ENCODE measurements at places on chromosomes 12 and 14.

DNA sequence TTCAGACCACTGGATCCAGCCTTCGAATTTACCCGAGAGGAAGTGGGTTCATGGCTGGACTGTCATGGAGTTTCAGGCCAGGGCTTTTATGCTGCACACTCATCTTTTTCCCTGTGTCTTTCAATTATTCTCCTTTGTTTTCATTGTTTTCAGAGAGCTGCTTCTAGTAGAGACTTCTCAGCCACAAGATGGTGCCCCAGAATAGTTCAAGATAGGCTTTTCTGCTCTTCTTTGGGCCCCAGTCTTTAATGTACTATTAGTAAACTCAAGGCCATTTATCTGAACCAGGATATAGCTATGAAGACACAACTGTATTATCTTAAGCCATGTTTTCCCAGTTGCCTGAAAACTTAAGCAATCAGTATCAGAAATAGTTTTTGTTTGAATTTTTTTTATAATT lies 30.4 kb upstream of the PSMA6 start:
- DNase-seq: no peak

DNA sequence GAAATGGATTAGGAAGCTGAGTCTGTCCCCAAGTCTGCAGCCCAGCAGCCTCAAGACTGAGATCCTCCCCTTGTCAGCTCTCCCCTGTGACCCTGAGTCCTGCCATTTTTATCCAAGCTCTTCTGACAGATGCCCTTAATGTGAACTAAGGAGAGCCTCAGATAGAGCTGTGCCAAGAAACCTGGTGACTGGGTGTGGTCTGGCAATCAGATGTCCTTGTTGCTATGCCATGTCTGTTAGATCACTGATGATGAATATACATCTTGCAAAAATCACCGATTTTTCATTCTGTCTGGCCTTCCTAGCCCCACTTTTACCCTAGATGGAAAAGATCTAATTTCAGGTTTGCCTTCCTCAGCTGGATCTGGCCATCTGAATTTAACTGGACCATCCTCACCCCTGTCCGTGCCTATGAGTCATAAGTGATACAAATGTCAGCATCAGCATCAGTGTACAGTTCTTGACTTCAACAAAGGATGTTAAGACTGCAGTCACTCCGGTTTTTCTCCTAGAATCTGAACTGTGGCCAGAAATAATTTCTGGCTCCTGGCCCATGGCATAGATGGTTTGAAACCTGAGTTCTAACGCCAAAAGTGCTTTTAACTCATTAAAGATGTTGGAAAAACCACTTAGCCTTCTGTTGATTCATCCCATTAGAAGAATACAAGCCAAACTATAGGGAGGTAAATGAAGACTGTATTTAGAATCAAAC lies 61.2 kb upstream of the GRIP1 start:
- no peak for DNase-seq

DNA sequence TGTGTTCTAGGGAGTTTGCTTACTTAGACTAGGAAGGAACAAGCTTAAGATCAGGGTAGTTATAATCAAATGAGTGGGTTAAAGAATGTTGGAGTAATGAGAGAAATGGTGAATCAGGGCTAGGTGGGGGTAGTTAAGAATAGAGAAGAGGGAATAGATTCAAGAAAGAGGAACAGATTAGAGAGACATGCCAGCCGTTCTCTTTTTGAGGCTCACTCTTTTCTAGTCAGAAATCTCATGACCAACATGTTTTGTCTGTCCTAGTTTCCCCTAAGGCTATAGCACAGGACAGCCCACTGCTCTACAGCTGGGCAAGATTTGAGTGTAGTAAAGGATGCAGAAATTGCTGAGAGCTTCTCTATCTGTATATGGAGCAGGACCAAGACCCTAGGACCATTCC lies 258.4 kb downstream of the AKAP6 start:
- DNase-seq: no peak

GRCh38 chr14:39322807-39323206 lies 89.1 kb downstream of the MIA2 start:
- no peak for DNase-seq

All from CD8-positive, alpha-beta T cell (primary cell).